ENCODE measurements at places on chromosomes 5 and 9.
A peak's percentile ranks its signal among the peaks of the same experiment; 100 is the strongest.

- DNase-seq, result no peak
These were observed 32.4 kb downstream of the RAB24 start for GRCh38 chr5:177271113-177271512.

GRCh38 chr5:132075719-132076077, 2.1 kb downstream of the CSF2 start:
- DNase-seq, result no peak

- no peak for DNase-seq
These were observed 47.1 kb upstream of the NFIB start for GRCh38 chr9:14361074-14361473.

DNA sequence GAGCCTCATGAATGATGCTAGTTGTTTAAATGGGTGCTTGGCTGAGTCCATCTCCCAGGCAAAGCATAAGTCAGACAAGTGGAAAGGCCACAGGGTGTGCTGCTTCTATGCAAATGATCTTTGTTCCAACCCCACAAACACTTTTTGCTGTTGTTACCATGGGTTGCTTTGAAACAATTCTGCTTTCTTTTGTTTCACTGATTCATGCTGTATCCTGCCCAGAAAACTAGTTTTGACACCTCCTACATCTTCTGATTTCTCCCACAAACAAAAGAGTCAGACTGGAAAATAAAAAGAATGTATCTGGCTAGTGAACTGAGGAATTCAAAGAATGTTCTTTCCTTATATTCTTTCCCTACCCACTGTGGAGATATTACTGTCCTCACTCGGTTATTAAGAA, 298.6 kb downstream of the DIRAS2 start:
- no peak for DNase-seq

- DNase-seq, result no peak
These were observed 23.3 kb downstream of the TRIO start for GRCh38 chr5:14166437-14166836.

DNA sequence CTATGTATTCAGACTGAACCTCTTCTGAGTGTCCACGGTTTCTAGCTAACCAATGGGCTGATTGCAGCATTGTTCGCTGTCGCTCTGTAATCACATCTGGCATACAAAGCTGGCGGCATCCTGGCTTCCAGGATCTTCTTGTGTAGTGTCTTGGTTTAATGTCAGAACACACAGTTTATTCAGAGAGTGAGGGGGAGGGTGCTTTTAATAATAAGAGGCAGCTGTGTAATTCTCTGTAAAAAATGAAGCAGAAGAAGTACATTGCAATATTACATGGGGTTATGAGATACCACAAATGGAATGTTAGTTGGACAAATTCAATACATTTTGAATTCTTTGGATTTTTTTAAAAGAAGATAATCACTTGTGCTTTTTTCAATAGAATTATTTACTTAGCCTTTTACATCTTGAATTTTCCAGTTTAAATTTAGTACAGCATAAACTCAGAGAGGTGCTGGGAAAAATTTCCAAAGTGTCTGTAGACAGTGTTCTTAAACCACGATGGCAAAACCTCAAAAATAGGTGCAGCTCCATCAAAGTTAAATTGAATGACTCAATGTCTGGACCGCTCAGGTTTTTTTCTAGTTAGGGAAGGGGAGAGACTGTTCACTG, 206.0 kb downstream of the PCSK1 start:
- DNase-seq, result no peak

- DNase-seq, result no peak
These were observed 12.4 kb downstream of the CCDC112 start for GRCh38 chr5:115284021-115284420.

GRCh38 chr9:135743021-135743420, 41.0 kb downstream of the KCNT1 start:
- no peak for DNase-seq

DNA sequence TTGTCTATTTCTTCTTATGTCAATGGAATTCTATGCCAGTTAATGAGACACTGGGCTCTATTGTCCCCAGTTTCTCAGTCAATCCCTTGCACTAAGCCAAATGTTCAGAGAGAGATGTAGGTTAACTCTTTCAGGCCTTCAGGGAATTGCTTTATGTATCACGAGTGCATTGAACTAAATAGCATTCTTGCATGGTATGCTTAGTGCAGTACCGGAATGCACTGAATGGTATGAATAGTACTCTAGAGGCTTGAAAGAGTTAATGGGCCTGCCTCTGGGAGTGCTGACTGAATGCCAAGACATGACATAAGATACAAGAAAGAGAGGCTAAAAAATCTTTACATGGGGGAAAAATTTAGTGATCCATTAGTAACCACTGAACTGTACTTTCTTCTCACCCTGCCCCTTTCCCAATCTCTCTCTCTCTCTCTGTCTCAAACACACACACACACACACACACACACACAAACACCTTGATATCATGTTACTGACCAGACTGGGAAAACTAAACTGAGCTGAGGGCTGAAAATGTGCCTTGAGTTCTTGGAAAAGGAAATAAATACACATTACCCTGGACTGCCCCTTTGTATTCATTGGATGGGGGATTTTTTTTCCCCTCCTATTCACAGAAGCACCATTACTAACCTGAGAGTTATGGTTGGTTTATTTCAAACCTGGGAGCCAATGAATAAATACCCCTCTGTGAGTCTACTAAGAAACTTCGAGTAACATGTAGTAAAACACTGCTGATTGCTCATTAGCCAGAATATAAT, 35.4 kb upstream of the TMC1 start:
- no peak for DNase-seq

DNA sequence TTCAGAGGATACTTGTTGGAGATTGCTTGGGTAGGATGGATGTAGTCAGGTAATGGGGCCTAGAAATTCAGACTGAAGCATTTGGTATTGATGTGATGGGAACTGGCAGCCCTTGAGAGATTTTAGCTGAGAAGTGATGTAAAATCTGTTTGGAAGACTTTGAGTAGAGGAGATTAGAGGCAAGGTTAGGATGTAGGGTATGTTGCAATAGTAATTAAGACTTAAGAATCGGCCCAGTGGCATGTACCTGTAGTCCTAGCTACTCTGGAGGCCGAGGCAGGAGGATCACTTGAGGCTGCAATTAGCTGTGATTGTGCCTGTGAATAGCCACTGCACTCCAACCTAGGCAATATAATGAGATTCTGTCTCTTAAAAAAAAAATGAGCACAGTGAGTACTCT, 6.7 kb downstream of the NSD1 start:
- DNase-seq, result no peak

GRCh38 chr5:10634050-10634449, 70.2 kb downstream of the ANKRD33B start:
- DNase-seq, result no peak

DNA sequence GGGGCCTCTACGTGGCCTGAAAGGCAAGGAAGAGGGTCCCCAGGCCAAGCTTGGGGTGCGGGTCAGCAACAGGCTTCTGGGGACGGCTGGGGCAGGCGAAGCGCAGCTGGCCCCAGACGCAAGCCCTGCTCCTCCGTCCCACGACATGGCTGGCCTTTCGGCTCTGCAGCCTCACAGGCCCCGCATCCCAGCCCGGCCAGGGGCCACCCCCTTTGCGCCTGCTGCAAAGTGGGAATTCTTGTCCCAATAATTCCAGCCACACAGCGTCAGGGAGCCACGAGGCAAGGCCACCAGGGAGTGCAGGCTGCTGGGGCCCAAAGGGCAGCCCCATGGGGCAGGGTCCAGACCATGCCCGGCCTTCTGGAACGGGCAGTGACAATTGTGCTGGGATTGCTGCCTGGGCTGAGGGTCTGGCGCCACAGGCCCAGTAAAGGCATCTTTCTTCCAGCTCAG, 1.1 kb upstream of the ENTPD2 start:
- no peak for DNase-seq

- DNase-seq, result peak; percentile 90
These were observed 54.9 kb downstream of the COL15A1 start for GRCh38 chr9:98998441-98999151.

- DNase-seq, result no peak
These were observed 105.1 kb downstream of the MAST4 start for GRCh38 chr5:66701244-66701643.

GRCh38 chr5:135310328-135310989, 88.6 kb downstream of the MACROH2A1 start:
- DNase-seq, result no peak

GRCh38 chr5:52807723-52808122, 20.0 kb downstream of the ITGA1 start:
- DNase-seq, result no peak

GRCh38 chr5:79471556-79471955, 42.4 kb downstream of the HOMER1 start:
- peak; percentile 25 for DNase-seq

- DNase-seq, result peak; percentile 34
These were observed 221.2 kb upstream of the CLINT1 start for GRCh38 chr5:158080112-158080511.

DNA sequence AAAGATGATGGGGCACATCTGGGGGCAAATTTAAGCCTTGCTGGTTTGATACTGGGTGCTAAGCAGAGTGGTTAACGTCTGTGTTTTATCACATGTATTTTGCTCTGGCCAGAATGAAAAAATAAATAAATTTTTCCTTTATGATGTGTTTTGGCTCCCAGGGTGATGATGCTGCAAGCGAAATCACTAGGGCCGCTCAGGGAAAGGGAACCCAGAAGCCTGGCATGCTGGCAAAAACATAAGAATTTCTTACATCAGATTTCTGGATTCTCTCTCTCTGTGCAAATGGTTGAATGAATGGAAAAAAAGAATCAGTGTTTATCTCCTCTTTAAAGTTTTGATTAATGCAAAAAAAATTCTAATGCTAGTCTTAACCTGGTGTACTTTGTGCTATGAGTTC, 1975.2 kb upstream of the C9orf72 start:
- no peak for DNase-seq

DNA sequence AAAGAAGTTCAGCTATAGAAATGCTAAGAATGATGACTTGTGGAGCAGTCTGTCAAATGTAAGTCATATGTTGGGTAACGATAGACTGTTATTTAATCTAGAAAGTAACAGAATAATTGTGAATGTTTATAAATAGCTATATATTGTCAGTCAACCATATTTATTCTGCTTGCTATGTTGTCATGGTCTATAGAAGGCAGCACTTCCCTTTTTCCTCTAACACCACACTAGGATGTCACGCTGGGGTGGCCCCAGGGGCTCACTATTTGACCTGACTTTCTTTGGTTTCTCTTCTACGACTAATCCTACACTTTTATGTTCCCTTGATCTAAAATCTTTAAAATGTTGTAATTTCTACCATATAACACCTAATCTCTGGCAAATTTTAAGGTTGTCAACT, 20.5 kb downstream of the ERAP2 start:
- no peak for DNase-seq

- DNase-seq, result no peak
These were observed 424.9 kb downstream of the IRX2 start for GRCh38 chr5:2326601-2327000.

GRCh38 chr5:150665044-150665443, 4.0 kb downstream of the MYOZ3 start:
- DNase-seq, result no peak

GRCh38 chr9:72635197-72635596, 113.8 kb downstream of the TMC1 start:
- DNase-seq, result peak; percentile 56

DNA sequence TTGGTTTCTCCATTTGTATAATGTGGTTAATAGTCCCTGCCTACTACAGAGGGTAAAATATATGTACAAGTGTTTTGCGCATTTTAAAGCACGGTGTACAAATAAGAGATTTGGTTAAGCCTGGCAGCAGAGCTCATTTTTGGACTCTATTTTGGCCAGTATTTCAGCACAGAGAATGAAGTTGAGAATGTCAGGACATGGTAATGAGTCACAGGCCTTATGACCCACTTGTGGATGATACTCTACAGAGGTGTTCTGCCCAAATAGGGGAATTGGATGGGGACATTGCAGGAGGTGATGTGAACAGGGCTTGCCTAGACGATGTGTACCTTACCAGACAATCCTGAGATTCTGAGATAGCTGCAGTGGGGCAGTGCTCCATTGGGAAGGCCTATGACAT, 50.6 kb downstream of the MELK start:
- no peak for DNase-seq

All from ELF-1 (cell line).